NCI-H1092 treated with DMSO at 0.1 percent for 48 hours (cell line): ENCODE measurements at places on chromosomes 1 and 21.

DNA sequence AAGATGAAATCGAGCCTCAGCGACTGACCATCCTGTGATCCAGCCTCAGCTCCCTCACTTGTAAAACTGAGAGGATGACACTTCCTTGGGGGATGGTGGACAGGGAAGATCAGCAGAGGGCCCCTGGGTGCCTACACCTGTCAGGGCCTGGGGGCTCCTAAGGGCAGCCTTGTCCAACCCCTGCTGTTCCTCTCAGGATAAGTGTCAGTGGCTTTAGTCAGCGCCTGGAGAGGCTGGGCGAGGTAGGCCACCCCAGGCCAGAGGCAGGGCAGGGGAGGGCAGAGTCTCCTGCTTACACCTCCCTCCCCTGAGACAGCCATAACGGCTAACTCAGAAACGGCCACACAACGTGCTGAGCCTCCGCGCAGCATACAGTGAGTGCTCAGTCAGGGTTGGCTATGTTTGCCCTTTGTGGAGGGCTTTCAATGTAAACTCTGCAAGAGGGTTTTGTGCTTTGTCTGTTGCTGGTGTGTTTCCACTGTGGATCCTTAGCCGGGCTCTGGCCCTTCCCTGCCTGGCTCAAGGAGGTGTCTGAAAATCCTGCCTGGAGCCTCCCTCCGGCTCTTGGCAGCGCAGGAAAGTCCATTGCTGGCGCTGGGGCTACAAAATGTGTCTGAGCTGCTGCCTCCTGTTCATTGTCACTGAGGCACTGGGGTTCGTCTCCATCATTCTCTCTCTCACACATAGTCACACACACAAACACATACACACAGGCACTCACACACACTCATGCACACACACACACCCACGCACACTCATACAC, 588.4 kb downstream of the PTPRU start:
- peak; percentile 50 for DNase-seq

DNA sequence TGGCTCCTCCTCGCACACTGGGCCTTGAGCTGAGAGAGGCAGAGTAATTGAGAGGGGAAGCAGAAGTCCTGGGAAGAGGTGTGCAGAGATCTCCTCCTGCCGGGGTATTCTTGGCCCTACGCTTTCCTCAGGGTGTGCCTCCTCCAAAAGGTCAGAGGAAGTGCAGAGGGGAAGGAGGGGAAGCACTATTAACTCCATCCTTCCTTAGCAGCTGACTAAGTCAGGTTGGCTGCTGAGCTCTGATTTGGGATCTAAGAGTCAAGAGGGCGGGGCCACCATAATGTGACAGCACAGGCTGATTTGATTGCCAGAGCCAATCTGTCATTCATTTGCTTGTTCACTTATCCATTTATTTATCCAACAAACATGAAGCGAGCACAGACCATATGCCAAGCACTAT, 12.3 kb downstream of the ATP2B4 start:
- no peak for DNase-seq

- no peak for DNase-seq
Measured at GRCh38 chr1:41509270-41509671, 24.8 kb upstream of the EDN2 start.

DNA sequence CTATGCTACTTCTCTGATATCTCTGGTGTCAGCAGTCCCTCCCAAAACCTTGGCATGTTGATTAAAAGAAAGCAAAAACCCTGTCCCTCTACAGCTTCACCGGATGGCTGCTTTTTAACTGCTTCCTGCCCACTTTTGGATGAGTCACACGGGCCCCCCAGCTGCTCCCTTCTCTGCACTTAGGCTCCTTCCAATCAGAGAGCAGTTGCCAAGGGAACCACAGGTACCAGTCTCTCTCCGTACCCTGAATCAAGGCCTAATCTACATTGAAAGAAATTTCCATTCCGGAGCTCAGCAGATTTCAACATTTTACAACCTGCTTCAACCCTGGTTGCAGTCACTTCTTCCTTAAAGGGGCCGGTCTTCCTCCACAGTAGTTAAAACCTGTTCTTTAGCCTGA, 70.6 kb upstream of the GJB5 start:
- DNase-seq, result peak; percentile 38

DNA sequence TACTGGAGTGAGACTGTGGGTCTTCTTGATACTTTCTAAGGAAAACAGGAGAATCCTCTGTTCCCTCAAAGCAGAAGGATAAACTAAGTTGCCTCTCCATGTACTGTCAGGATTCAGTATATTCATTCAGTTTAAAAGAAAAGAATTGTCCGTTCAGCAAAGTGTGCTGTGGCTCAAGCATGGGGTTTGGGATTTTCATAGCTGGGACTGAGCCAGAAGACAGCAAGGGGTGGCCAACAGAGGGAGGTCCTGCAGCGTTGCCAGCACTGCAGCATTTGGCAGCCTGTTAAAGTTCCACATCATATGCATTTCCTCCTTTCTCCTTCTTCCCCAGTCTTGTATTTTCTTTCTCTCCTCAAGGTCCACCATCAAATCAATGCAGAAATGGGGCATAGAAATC, 75.1 kb downstream of the DTL start:
- no peak for DNase-seq

DNA sequence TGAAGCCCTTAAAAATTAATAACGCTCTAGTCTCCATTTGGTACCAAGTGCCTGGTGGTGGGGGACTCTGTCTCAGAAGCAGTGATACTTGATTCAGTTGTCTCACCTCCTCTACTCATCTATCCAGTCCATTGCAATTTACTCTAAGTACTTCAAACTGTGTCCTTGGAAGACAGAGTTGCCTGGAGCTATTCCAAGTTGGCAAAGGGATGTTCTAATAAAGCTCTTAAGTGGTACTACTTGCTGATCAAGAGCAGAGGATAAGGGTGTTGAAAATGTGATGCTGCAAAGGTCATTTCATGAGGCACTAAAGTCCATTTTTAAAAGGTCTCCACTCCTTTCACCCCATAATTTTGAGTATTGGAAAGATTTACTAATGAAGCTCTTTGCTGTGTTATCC, 142.2 kb downstream of the NFIA start:
- no peak for DNase-seq

- DNase-seq, result no peak
Measured at GRCh38 chr1:121522061-121522759, 337.4 kb downstream of the SRGAP2C start.

DNA sequence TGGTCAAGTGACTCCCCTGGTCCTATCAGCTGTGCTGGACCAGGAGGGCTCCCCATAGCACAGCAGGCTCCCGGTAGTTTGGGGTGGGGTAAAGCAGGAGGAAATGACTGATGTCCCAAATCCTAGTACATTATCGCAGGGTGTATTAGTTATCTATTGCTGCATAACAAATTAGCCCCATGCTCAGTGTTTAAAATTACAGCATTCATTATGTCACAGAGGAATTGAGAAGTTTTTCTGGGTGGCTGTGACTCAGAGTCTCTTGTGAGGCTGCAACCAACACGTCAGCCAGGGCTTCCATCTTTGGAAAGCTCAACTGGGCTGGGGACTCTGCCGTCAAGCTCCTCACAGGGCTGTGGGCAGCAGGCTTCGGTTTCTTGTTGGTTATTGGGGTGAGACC, 34.3 kb upstream of the LAPTM5 start:
- DNase-seq, result no peak

DNA sequence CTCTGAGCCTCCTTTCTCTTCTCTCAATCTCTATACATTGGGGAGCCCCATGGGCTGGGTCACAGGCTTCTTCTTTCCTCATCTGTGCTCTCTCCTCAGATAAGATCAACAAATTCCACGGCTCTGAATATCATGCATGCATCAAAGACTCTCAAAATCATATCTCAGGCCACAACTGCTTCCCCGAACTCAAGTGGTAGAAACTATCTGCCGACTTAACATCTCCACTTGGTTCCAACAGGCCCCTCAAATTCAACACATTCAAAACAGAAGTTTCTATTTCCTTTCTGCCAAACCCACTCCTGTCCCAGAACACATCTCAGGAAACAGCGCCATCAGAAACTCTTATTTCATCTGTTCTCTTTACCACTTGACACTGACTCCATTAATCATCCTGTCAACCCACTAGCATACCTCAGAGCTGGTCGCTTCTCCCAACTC, 16.7 kb downstream of the DDX59 start:
- no peak for DNase-seq

DNA sequence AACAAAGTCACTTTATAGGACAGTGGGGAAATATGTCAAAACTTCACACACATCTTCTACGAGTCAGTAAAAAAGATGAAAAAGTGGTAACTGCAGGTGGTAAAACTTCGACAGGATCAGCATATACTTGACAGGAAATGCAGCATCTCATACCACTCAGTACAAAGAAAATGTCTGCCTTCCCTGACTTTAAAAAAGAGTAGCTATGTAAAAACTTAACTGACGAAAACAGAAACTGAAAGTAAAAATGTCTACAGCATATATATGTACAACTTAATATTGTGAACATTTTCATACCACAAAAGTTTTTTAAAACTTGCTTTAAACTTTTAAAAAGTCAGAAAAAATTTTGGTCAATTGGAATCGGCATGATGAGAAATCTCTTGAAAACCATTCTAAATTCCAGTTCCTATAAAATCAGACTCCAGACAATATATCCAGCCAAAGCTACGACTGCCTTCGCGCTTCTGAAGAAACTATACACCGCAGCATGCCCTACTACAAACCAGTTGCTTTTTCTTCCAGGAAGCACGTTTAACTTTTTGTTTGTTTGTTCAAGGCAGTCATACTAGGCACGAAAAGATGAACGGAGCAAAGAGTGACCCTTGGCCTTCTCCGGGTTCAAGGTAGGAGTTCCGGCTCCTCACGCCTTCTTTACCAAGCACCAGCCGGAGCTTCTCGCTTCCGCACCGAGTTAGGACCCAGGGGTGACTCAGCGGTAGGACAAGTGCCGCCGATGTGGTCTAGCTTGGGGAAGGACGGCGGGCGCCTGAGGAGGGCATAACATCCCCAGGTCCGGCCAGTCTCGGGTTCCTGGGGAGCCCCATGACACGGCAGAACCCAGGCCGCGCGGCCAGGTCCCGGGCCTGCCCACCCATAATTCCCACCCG, 612 bp downstream of the PSMA5 start:
- DNase-seq, result peak; percentile 28

GRCh38 chr1:245062741-245063305, 92.0 kb upstream of the KIF26B start:
- no peak for DNase-seq

DNA sequence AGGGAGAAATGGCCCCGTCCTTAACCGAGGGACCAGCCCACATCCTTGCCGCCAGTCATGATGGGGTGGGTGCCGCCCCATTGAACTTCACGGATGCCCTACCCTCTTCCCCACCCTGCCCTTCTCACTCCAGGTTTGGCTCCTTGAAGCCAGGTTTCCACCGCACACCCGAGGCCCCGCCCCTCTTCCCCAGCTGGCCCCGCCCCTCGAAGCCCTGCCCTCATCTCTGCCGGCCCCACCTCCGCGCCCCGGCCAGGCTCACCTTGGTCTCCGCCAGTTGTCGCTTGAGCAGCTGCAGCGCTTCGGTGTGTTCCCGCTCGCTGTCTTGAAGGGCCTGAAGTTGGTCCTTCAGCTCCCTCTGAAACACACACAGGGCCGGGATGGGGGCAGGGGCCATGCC, 16.6 kb downstream of the TRIM62 start:
- no peak for DNase-seq

GRCh38 chr21:18252680-18253079, 8.0 kb downstream of the CHODL start:
- no peak for DNase-seq

DNA sequence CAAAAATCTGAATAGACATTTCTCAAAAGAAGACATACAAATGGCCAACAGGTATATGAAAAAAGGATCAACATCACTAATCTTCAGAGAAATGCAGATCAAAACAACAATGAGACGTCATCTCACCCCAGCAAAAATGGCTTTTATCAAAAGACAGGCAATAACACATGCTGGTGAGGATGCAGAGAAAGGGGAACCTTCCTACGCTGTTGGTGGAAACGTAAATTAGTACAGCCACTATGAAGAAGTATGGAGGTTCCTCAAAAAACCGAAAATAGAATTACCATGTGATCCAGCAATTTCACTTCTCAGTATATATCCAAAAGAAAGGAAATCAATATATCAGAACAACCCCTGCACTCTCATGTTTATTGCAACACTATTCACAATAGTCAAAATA, 65.1 kb upstream of the ATP1B1 start:
- DNase-seq, result no peak

GRCh38 chr1:36835017-36835695, 199.2 kb downstream of the GRIK3 start:
- DNase-seq, result no peak

- DNase-seq, result no peak
Measured at GRCh38 chr1:152165286-152166077, 6.5 kb upstream of the RPTN start.

- DNase-seq, result no peak
Measured at GRCh38 chr1:242710847-242711246, 186.3 kb upstream of the PLD5 start.

GRCh38 chr1:230048322-230048721, 18.7 kb upstream of the GALNT2 start:
- DNase-seq, result no peak

GRCh38 chr1:20739225-20739624, 6.7 kb upstream of the SH2D5 start:
- no peak for DNase-seq

GRCh38 chr21:36544545-36544944, 64.6 kb upstream of the CLDN14 start:
- DNase-seq, result no peak

DNA sequence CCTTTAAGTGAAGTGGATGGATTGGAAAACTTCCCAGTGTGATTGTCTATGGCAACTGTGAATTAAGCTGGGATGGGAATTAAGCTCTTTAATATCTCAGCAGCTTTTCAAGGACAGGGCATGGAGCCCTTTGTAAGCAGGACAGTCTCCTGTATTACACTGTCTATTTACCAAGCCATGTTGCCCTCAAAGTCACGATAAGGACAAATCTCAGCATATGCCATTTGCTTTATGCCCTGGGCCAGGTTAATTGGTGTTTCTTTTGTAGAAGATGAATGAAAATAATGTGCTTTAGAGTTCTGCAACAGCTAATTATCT, 17.6 kb downstream of the UTP25 start:
- peak; percentile 98 for DNase-seq

DNA sequence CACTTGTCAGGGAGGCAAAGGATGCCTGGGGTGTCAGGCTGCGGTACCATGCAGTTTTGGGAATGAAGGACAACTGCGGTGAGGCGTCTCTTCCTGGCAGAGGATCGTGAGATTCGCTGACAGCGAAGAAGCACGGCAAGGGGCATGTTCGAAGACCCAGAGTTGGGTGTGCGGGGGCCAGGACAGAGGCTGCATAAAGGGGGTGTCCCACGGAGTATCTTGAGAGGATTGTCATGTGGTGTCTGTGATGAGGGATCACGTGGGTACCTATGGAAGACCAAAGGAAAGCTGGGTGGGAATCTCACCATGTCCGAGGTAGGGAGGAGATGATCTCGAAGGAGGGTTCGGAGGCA, 372 bp downstream of the SLC25A44 start:
- no peak for DNase-seq

DNA sequence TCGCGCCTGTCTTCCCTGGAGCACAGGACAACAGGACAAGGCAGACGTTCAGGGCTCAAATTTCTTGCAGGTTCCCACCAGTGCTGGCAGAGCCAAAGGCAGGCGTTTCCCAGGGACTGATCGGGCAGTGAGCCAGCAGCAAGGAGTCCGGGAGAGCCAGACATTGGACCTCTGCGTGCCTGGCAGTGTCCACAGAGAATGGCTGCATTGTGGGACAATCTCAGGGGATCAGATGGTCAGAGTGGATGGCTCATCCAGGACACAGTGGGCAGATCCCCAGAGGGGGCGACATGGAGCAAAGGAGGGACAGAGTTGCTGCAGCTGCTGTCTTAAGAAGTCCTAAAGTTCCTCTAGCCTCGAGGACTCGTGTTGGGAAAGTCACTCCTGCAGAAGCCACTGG, 4.6 kb downstream of the TMEM63A start:
- peak; percentile 54 for DNase-seq

GRCh38 chr1:56414728-56415224, 164.6 kb downstream of the PLPP3 start:
- DNase-seq, result no peak
